ENCODE measurements at places on chromosomes 6 and 20.

- no peak for DNase-seq
Observed at GRCh38 chr20:39039261-39039660, 77.1 kb downstream of the DHX35 start.

DNA sequence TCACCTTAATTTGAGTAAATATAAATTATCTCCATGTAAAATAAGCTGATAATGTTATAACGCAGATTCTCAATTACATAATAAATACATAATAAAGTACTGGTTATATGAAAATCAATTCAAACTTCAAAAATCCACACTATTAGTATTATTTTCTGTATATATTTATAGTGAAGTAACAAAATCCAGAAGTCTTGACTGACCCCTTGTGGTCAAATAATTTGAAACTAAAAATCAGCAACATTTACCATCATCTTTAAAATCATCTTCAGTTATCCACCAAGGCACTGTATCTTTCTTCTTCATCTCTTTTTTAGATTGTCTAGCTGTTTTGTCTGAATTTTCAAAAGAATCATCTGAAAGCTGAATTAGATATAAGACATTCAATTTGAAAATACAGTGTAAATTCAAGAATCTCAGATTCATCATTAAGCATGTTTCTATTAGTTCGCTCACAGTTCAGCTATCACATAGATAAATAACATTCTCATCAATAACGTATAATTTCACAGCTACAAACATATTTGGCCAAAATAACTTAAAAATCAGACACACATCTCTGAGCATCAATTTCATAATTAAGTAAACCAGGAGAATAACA lies 6.5 kb downstream of the CEP162 start:
- peak; percentile 61 for DNase-seq

DNA sequence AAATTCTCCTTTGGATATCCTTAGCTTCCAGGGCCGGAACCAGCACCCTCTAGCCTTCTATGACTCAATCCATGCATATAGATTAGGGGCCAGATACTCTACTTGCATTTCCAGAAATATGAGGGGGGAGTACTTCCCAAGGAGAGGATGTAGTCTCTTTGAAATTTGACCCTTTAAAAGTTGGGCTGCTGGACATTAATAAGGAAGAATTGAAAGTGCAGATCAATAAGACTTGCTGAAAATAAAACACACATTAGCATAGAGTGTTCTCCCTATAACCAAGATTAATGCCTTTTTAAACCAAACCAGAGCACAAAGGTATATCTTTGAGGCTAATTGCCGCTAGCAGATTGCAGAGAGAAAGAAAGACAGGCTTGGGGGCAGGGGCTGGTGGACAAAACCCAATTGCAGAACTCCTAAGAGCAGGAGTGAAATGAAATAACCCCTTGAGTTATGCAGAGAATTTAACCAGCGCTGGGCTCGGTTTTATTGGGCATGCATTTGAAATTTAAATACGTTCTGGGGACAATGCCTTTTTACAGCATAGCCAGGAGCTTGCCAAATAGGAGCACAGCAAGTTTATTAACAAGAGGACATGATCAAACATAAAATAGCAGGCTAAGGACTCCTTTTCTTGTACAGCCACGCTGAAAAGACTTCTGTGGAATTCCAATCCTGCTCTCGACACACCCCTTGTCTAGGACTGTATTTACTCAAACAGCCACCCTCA lies 108.2 kb upstream of the SALL4 start:
- no peak for DNase-seq

- no peak for DNase-seq
Observed at GRCh38 chr20:51523276-51524013, 19.1 kb downstream of the NFATC2 start.

All from fibroblast of lung (primary cell).